ENCODE measurements at places on chromosomes 3 and 15.

DNA sequence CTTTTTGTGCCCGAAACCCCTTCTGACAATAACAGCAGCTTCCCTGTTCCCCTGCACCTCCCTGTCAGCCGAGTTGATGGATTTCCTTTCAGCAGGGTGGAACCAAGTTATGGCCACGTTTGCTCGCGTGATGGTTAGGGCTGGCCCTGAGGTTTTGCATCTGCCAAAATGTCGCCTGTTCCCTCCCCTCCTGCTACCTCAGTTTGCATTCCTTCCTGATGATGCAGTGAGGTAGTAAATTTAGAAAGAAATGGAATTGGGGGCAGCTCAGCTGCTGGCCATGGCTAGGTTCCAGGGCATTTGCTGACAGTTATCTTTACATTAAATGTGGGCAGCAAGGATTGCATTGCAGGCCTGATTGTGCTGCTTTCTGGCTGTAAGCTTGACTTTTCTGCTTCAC is 13.2 kb downstream of the LIMD1 start:
- no peak for DNase-seq

GRCh38 chr3:140359233-140359995 is 318.4 kb upstream of the TRIM42 start:
- no peak for DNase-seq

GRCh38 chr3:10841100-10841499 is 25.1 kb downstream of the SLC6A11 start:
- no peak for DNase-seq

DNA sequence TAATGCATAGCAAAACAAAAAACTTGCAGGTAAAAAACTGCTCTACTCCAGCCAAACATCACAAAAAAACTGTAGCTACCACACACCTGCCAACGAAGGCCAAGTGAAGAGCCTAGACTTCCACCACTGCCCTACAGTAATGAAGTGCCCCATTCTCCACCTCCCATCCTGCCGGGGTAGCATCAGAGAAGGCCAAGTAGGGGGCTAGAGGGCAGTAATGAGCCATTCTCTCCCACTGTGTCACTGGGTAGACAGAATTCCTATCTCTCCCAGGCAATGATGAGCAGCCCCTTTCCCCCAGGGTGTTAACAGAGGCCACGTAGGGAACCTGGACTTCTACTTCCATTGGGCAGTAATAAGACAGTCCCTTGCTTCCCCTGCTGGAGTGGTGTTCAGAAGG is 9.5 kb downstream of the SEC22C start:
- no peak for DNase-seq

- no peak for DNase-seq
Measured at GRCh38 chr3:122322095-122323075, 2.7 kb upstream of the CSTA start.

- no peak for DNase-seq
Measured at GRCh38 chr3:190119461-190120268, 1.0 kb downstream of the P3H2 start.

DNA sequence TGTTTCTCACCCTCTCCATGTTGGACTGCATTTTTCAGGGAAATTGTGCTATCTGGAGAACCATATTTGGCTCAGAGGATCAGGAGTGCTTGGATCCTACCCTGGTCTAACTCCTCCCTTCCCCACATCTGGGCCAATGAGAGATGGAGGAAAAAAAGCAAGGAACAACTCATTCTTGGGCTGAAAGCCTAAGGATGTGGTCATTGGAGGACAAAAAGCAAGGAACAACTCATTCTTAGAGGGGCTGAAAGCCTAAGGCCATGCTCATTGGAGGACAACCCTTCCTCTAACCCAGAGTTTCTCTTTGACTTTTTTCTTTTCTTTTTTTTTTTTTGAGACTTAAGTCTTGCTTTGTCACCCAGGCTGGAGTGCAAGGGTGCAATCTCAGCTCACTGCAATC is 48.6 kb upstream of the CHRNB4 start:
- DNase-seq = no peak

- no peak for DNase-seq
Measured at GRCh38 chr3:120597445-120598049, 1.4 kb downstream of the NDUFB4 start.

DNA sequence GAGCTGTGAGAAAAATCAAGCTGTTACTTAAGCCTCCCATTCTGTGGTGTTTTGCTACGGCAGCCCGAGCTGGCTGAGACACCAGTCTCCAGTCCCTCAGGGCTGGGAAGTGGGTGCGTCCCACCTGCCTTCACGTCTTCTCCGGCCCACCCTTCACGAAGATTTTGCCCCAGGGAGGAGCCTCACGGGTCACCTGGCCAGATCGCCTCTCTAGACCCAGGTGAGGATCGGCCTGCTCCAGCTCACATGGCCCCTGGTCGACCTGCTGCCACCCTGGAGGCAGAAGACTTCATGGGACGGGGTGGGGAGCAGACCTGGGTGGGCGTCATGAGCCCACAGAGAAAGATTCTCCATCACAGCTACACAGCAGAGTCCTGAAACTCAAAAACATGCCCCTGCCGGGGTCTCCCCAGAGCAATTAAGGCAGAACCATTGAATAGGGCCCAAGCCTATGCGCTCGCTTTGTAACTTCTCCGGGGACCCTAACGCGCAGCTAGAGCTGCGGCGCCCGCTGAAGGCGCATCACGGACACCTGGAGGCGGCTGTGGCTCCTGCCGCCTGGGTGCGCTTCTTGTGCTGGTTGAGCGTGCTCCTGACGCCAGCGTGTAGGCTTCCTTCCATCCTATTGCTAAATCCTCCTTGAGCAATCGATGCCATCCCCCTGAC is 92.6 kb upstream of the ALDH1A3 start:
- DNase-seq = no peak

GRCh38 chr3:31321620-31322019 is 211.1 kb upstream of the STT3B start:
- no peak for DNase-seq

DNA sequence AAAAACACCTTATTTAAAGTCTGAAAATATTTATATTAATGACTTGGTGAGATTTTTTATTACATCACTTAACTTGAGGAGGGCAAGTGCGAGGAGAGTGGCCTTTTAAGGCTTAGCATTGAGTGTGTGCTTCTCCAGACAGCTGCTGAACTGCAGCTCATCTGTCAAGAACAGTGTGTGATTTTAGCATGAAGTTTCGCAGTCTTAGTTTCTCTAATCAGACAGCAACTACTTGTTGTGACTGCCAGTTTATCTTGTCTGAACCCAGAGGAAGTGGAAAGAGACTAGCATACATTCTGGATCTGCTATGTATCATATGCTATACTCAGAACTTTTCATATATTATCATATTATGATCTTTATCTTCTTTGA is 291.7 kb upstream of the ROPN1 start:
- DNase-seq = no peak

DNA sequence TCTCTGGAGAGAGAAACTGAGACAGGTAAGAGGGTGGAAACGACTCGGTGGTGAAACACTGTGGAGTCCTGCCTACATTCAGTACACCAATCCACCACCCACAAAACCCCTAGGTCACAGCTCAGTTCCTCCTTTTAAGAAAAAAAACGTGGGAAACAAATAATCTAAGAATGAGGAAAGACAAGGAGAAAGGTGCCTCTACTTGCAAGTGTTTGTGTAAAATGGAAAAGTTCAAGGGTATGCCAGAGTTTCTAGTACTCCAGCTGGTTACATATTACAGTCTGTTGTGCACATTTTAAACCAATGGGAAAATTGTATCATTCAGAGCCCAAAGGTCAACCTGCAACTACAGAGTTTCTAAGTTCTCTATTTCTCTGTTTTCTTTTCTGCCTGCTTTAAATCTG is 32.2 kb downstream of the HGD start:
- DNase-seq = no peak

DNA sequence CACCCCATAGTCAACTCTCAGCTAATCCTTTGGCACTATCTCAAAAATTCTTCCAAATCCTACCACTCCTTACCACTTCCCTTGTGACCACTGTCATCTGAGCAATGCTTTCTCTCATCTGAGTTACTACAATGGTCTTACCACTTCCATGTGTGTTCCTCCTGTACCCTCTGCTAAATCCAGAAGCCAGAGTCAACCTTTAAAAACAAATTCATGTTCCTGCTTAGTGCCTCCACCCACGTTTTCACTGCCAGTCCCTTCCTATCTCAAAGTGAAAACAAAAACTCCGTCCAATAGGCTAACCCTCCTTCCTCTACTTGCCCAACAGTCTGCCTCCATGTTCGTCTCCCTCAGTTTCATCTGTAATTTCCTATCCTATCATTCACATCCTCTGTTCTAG is 109.0 kb downstream of the ADAMTS9 start:
- DNase-seq = no peak

DNA sequence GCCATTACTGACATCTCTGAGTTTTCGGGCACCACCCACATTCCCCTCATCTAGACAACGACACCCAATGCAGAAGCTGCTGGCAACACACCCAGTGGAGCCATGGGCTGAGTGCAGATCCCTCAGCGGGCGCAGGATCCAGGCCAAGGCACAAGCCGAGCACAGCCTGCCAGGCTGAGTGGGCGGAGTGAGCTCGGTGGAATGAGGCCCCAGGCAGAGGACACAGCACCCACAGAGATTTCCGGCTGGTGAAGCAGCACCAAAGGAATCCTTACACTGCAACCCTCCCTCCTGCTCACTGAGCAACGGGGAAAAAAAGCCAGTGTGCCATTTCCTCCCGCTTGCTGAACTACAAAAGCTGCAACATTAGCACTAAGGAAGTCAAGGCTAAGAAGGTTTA is 34.3 kb downstream of the ZMAT3 start:
- peak; percentile 32 for DNase-seq

- DNase-seq = no peak
Measured at GRCh38 chr3:102230057-102230456, 204.8 kb upstream of the ZPLD1 start.

GRCh38 chr3:71520161-71521020 is 63.1 kb downstream of the FOXP1 start:
- no peak for DNase-seq

DNA sequence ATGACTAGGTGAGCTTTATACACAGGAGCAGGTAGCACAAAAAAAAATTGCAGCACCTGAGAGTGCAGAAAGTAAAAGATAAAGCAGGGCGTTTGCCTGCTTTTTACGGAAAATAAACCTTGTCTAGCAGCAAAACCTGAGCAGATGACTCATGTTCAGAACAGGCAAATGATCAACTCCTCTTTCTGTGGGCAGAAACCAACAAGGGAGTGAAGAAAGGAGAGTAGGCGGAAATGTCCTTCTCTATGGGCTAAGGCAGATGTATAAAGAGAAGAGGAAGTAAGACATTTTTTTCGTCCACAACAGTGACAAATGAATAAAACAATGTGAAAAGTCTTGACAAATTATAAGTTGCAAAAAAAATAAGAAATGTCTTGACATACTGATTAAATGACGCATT is 24.5 kb upstream of the GMNC start:
- DNase-seq = no peak
